Stimulated activated CD4-positive, alpha-beta T cell treated with anti-CD3 and anti-CD28 coated beads, Interleukin-12 subunit alpha, Interleukin-12 subunit beta, amount 100 ng/mL, for 4 hours (primary cell): ENCODE measurements at places on chromosomes 11 and 22.

DNA sequence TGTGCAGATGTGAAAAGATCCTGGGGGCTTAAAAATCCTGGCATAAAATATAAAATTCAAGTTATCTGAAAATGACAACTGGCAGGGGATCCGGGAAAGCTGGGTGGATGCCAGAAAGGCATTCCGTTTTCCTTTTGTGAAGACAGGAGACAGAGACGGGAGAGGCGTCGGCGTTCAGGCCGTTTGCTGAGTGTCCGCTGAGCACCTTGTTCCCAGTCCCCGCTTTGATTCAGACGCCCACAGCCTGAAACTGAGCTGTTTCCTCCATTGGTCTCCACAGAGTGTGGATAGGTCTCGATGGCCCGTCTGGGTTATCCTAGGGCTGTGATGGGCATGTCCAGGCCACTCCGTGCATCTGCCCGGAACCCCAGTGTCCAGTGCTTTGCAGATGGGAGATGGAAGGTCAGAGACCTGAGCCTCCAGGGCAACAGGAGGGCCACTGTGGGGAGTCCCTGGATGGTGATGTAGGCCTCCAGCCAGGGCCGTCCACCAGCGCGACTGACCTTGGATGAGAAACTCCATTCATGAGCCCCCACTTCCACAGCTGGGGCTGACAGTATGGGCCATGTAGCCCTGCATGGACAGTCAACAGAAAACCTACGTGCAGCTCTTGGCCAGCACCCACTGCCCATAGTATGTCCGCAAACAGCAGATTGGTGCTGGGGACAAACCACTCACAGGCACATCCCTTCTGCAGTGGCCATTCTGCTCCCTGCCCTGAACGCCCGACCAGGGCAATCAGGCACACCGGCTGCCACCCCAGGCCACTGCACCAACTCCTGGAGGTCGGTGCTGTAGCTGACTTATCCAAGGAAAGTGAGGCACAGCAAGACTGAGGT, 11.6 kb downstream of the MRGPRF start:
- no peak for DNase-seq

DNA sequence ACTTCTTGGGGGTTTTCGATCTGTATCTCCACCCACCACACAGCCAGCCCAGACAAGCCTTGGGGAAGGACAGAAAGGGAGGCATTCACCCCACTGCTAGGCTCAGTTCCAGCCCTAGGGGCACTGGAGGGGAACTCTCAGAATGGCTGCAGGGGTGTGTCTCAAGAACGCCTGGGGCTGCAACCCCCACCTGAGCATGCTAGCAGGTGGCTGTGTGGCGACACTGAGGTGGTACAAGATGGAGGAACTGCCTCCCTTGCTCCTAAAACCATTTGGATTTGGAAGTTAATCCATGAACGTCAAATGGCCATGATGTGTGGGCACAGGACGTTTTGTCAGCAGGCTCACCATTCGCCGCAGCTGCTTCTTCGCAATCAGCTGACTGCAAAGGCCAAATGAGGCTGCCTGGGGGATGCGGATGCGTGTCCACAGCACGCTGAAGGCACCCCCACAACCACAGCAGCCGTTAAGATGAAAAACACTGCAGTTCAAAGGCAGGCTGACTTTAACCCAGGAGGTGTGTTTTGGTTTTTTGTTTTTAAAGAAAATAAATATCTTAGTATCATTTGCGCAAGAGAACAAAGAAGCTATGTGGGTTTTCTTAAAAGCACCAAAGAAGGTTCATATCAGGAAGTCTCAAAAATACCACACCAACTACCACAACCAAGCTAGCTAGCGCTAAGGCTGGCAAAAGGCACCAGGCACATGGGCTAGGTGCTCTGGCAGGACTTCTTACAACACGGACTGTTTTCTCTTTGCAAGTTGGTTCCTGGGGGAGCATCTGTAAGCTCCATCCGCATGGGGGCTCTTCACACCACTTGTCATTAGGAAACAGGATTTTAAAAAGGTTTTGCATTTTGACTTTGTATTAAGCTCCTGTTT, 22.2 kb upstream of the NAP1L4 start:
- DNase-seq, result peak; percentile 16

DNA sequence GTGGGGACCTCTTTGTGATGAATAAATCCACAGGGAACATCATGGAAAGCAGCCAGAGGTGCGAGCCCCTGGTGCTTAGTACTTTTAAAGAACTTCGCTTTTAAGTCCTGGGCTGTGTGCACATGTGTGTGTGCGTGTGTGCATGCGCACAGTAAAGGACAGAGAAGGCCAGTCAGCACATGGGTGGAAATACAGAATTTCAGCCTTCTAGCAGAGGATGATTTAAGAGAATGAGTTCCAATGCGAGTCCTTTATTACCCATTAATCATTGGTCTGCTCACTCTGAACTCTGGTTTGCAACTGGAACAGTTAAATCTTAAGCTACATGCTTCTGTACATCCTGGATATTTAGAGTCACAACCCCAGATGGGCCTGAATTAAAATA, 18.9 kb downstream of the TEAD1 start:
- no peak for DNase-seq

DNA sequence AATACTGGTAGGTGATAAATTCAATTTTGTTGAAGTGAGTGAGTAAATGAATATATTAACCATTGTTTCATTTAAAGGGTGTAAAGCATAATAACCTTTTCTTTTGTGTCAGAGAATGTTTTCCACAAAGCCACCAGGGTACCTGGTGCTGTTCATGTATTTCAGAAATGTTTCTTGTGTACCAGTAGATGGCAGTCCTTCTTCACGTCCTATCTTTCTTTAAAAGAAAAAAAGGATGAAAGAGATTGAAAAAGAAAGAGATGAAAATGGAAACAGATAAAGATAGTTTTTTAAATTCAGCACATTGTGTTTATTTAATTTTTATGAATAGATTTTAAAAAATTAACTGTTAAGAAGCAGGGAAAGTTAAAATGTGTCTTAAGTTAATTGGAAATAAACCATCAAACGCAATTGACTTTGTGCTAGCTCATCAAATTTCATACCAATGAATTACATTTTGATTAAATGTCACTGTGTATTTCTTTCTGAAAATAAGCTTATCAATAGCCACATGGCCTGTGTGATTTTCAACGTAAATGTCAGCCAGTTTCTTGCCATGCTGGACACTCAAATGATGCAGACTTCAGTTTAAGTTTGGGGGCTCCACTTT, 65.5 kb upstream of the CHORDC1 start:
- DNase-seq, result no peak

DNA sequence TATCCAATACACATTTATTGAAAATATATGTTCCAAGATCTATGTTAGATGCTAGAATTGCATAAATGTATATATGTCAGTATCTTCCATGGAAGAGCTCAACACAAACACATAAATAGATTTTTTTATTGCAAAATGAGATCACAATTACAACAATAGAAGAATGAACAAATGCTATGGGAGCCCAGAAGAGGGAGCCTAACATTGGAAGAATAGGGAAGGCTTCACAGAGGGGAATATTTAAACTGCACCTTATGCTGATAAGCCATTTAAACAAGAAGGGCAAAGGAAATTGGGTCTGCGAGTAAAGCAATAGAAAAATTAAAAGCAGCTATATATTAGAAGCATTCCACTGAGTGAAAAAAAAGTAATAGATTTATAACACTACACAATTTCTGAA, 96.1 kb upstream of the LRRC55 start:
- no peak for DNase-seq

DNA sequence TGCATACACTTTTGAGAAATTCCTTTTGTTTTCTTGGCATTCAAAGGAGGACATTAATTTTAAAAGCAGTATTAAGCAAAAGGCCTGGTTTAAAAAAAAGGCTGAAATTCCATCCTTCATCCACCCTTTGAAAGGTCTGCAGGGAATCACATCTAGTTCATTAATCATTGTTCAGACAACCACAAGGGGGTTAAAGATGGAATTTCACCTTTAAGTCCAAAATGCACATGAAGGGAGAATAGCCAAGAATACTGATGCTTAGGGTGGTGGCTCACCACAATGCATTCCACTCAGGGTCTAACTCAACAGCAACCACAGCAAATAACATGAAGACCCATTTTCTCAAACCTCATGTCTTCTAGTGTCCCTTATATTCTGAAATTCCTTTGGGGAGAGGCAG, 256.9 kb downstream of the CADM1 start:
- DNase-seq, result no peak

- no peak for DNase-seq
These were observed 91.7 kb downstream of the KCNQ1 start for GRCh38 chr11:2536440-2536989.

DNA sequence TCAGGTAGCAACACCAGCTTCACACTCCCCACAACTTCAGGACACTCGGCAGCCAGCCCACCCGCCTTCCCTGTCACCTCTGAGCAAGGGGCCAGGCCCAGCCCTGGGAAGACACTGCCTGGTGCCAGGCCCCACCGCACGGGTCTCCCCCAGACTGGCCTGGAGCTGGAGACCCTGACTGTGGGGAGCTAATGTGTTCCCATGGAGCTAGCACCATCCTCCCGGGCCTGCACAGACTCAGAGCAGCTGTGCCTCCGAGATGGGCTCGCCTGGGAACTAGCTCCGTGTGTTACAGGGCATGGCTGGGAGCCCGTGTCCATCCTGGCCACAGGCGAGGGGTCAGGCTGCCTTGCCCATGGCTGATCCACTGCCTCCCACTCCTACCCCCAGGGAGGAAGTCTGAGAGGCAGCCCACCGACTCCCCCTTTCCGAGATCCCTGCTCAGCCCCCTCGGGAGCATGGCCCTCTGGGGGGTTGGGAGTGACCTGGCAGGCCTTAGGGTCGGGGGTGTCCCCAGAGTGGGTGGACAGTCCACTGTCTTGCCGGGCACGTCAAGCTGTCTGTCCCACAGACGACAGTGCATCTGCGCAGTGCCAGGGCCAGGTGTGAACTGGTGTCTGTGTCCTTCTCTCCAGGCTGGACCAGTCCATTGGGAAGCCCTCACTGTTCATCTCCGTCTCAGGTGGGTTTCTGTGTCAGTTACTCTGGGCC, 76.7 kb upstream of the KCNQ1OT1 start:
- DNase-seq, result no peak

GRCh38 chr22:39592081-39593065, 21.8 kb downstream of the CACNA1I start:
- DNase-seq, result no peak

DNA sequence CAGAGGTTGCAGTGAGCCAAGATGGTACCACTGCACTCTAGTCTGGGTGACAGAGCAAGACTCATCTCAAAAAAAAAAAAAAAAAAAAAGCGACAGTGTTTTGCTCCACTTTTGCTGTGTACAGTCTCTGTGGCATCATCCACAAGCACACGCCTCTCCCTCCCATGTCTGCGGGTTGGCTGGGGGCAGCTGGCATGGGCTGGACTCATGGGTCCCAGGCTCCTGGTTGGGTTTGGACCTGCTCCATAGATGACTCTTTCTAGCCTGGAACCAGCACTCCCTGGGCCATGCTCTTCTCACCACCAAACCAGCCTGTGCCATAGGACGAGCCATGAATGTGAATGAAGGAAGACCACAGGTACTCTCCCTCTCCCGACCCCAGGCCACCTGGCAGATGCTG, 7.9 kb upstream of the WNT11 start:
- no peak for DNase-seq

GRCh38 chr22:19603767-19604166, 79.6 kb upstream of the CLDN5 start:
- no peak for DNase-seq

DNA sequence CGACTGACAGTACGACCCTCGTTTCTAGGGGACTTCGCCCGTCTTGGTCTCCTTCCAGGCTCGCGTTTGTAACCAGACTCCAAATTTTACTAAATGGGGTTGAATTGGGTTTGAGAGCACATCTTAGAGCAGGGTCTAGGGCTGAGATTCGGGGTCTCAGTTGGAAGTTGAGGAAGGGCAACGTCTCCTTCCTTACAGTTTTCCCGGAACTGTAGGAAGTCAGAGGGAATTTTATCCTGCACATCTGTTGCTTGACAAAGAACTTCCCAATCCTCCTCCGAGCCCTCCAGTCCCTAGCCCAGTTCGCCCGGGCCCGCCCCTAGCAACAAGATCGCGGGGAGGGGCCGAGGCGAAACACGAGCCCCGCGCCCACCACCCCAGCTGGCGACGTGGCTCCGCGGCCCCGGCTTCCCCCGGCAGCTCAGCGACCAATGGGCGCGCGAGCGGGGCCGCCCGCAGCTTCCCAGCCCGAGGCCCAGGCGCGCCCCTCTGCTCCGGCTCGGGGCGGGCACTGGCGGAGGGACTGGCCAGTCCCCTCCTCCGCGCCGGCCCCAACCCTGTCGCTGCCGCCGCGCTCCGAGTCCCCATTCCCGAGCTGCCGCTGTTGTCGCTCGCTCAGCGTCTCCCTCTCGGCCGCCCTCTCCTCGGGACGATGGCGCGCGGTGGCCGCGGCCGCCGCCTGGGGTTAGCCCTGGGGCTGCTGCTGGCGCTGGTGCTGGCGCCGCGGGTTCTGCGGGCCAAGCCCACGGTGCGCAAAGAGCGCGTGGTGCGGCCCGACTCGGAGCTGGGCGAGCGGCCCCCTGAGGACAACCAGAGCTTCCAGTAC, at the start of gene RCN1:
Gene RCN1 (plus strand): TSS at position 530 of the 826 bp plus-strand sequence. CDS start 123 bp downstream, at position 653.
- peak; percentile 52 for DNase-seq

GRCh38 chr11:122007601-122008071, 108.4 kb downstream of the BLID start:
- DNase-seq, result no peak

GRCh38 chr11:46315033-46315738, 32.1 kb upstream of the DGKZ start:
- DNase-seq, result peak; percentile 73

DNA sequence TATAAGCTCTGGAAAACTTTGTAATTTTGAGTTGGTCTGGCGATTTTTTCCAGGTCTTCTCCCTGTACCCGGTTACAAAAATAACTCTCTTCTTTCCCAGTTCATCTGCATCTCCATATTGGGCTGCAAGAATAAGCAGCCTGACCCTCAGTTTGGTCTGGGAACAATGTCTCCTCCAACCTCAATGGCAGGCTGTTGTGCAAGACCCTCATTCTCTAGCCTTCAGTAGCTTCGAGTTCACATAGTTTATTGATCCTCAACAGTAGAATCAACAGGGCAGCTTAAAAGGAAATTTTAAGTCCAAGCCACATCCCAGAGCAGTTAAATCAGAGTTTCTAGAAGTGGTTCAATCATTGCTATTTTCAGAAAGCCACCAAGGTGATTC, 35.3 kb downstream of the TMPRSS5 start:
- DNase-seq, result no peak
